Stomach (tissue), 19 donors: ENCODE measurements at places on chromosomes 2 and 18. TPM values are rescaled to one million over a fixed set of nuclear protein-coding genes. Genes with fewer than 3 reads are reported as not detected.

DNA sequence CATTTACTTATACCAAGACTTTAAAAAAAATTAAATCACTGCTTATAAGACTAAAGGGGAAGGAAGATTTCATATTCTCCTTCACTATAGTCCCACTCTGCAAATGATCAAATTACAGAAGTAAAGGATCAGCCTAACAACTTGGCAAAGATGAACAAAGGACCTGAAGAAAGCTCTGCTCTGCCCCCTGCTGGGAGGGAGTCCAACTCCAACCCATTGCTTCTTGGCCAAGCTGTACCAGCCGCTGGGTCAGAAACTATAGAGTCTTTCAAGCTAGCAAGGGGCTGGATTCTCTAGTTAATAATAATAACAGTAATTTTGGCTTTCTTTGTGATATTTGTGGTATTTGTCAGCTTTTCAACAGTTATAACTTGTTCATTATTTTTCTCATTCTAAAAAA lies 927.0 kb upstream of the CRIM1 start:
- no peaks in the 10 kb centered on the region for H3K4me1 ChIP-seq
- no peaks in the 10 kb centered on the region for H3K36me3 ChIP-seq
- no peak overlapping the region for H3K27ac ChIP-seq
- no peaks in the 10 kb centered on the region for H3K27me3 ChIP-seq
- DNase-seq = peak; percentile 58
- no peak overlapping the region for H3K4me3 ChIP-seq

DNA sequence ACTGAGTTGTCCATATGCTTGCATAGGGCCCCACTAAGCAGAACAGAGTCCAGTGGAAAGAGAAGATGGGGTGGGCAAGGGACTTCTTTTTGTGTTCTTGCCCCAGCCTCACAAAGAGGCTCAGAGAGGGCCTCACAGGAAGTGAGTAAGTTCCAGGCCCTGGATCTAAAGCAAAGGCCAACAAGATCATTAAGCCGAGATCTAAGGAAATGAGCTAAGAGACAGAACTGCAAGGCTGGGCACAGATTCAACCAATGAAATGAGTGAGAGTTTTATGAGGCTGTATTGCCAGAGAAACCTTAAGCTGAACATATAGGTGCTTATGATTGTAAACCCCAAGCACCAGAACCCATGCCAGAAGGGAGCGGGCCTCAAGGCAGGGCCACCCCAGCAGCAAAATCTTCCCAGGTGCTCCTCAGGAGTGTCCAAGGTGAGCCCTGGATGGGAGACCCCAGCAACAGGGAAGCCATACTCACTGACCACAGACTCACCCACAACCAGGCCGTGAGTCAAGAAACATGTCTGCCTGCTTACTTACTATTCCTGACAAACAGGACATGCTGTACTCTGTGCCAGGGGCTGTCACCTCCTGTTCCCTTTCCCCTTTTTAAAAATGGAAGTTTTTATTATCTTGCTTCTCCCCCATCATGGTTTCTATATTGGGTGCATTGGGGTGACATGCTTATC lies 40.2 kb downstream of the SLC14A1 start:
- H3K4me3 ChIP-seq = no peak overlapping the region
- no peaks in the 10 kb centered on the region for H3K36me3 ChIP-seq
- H3K27ac ChIP-seq = no peak overlapping the region
- H3K27me3 ChIP-seq = no peaks in the 10 kb centered on the region
- DNase-seq = no peak

DNA sequence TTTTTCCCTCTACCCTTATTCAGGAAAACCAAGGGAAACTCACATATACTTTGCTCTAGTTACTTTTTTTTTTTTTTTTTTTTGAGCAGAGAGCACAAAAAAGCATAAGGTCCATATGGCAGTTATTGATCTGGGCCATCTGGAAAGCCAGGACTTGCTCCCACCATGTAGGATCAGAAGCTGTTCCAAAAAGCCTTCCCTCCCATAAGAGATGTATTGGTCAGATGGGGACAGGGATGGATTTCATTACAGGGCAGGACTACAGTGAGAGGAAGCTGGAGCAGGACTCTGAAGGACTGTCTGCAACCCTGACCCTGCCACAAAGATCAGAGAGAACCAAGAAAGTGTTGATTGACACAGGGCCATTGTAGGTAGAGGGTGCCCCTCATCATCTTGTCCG lies 57.3 kb downstream of the NRP2 start:
- no peak overlapping the region for H3K4me3 ChIP-seq
- peaks cover 23% of the 10 kb centered on the region for H3K36me3 ChIP-seq
- H3K4me1 ChIP-seq = no peaks in the 10 kb centered on the region

- no peaks in the 10 kb centered on the region for H3K36me3 ChIP-seq
- H3K27me3 ChIP-seq = peaks cover 41% of the 10 kb centered on the region
- H3K27ac ChIP-seq = no peak overlapping the region
- DNase-seq = no peak
Observed at GRCh38 chr2:888211-888801, 62.3 kb upstream of the SNTG2 start.

GRCh38 chr2:37869771-37870170 lies 55.3 kb upstream of the RMDN2 start:
- no peak overlapping the region for H3K4me3 ChIP-seq
- H3K4me1 ChIP-seq = peaks cover 45% of the 10 kb centered on the region
- no peaks in the 10 kb centered on the region for H3K36me3 ChIP-seq
- H3K27me3 ChIP-seq = no peaks in the 10 kb centered on the region
- peak overlapping the region; percentile 56 for H3K27ac ChIP-seq

DNA sequence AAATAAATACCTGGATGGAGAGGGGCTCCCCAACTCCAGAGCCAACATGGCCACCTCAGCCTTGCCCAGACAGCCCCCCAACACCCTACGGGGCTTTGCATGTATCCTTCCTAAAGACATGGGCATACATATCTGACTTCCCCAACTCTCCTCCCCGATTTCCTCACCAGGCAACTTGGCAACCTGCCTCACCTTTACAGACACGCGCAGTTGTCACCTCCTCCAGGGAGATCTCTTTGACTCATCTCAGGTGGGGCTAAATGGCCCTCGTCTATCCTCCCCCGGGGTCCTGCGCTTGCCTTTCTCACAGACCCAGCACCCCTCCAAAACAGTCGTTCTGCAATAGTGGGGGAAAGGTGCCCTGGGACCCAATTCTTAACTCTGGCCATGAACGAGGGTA lies 10.6 kb upstream of the BIN1 start:
- no peaks in the 10 kb centered on the region for H3K4me1 ChIP-seq
- no peak for DNase-seq
- no peaks in the 10 kb centered on the region for H3K27me3 ChIP-seq
- H3K4me3 ChIP-seq = no peak overlapping the region

DNA sequence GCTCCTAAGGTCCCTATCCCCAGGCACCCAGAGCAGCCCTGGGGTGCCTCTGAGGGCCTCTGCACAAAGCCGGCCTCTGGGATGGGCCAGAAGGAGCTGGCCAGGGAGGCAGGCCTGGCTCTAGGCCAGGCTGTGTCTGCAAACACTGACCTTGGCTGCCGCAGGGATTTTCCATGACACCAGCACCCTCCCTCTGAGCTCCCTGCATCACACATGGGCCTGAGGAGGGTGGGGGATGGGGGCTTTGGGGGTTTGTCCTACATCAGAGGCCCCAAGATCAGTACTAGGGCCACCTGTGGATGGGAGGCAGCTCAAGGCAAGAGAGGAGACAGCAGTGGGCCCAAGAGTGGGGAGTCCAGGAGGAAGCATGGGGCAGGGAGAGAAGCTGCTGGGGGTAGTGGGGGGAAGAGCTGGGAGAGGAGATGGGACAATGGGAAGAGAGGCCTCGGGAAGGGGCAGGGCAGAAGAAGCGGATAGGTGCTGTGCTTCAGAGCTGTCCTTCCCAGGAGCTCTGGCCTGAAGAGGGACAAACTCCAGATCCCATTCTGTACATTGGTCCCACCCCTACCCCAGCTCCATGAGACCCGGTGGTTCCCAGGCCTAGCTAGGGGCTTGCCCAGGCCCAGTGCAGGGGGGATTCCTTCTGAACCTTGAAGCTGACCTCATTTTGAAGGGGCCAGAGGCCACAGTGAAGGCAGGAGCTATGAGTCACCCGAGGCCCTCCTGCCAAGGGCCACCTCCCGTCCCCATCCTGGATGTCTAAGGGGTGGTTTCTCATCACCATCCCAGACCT lies 28.0 kb downstream of the KCNK3 start:
- H3K4me1 ChIP-seq = peaks cover 62% of the 10 kb centered on the region
- H3K4me3 ChIP-seq = no peak overlapping the region
- DNase-seq = peak; percentile 88
- H3K27ac ChIP-seq = peak overlapping the region; percentile 65

DNA sequence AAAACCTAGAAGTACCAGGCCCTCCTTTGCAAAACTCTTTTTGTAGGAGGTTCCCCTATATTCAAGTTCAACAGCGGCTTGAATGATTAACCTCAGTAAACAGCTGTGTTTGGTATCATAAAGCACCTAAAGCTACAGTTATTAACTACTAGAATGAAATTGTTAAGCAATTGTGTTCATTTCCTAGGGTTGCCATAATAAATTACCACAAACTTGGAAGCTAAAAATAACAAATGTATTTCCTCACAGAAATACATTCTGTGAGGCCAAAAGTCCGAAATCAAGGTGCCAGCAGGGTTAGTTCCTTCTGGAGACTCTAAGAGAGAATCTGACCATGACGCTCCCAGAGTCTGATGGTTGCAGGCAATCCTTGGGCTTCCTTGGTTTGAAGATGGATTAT lies 202.1 kb upstream of the ACVR2A start:
- no peaks in the 10 kb centered on the region for H3K27me3 ChIP-seq
- no peaks in the 10 kb centered on the region for H3K36me3 ChIP-seq
- H3K4me1 ChIP-seq = no peaks in the 10 kb centered on the region
- DNase-seq = no peak
- no peak overlapping the region for H3K4me3 ChIP-seq

DNA sequence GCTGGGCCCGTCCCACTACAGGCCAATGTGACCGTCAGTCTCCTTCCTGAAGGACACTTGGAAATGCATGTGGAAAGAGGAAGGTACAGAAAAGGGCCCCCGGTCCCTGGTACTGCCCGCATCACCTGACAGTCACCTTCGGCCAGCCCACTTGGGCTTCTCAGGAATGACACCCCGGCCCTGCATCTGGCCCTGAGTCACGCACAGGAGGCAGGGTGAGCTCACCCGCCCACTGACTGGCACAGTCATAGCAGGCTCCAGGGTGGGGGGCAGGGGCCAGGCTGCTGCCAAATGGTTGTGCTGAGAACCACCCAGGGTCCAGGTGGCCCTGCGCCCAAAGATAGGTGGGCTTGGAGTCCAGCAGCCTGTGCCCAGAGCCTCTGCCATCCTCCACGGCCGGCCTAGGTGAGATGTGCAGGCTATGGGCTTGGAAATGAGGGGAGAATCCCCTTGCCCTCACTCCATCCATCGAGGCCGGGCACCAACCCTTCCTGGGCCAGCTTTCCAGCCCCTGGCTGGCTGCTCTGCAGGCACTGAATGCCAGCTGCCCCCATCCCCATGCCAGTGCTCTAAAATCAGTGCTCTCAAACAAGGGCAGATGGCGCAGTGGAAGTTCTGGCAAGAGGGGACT lies 14.1 kb downstream of the EMX1 start:
- H3K27me3 ChIP-seq = peaks cover 12% of the 10 kb centered on the region
- no peak overlapping the region for H3K27ac ChIP-seq
- H3K4me3 ChIP-seq = no peak overlapping the region

GRCh38 chr2:218863021-218863520 lies 3.5 kb downstream of the WNT6 start:
- no peak for DNase-seq
- peaks cover 24% of the 10 kb centered on the region for H3K4me1 ChIP-seq
- H3K36me3 ChIP-seq = no peaks in the 10 kb centered on the region
- H3K4me3 ChIP-seq = no peak overlapping the region
- H3K27me3 ChIP-seq = peaks cover 66% of the 10 kb centered on the region

DNA sequence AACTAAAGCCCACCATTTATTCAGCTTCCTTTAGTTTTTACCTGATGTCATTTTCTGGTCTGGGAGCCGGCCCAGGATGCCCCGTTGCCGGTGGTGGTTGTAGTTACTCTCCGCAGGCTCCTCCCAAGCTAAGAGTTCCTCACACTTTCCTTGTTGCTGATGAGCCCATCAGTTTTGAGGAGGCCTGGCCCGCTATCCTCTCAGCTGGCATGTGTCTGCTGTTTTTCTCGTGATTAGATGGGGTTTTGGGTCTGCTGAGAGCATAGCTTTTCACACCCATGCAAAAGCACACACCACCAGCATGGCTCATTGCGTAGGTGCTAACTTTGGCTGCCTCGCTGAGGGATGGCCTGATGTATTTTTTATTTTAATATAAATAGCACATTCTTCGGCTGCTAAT lies 72.1 kb downstream of the PSMG2 start:
- no peak for DNase-seq
- H3K27me3 ChIP-seq = no peaks in the 10 kb centered on the region
- H3K36me3 ChIP-seq = no peaks in the 10 kb centered on the region
- no peak overlapping the region for H3K4me3 ChIP-seq

DNA sequence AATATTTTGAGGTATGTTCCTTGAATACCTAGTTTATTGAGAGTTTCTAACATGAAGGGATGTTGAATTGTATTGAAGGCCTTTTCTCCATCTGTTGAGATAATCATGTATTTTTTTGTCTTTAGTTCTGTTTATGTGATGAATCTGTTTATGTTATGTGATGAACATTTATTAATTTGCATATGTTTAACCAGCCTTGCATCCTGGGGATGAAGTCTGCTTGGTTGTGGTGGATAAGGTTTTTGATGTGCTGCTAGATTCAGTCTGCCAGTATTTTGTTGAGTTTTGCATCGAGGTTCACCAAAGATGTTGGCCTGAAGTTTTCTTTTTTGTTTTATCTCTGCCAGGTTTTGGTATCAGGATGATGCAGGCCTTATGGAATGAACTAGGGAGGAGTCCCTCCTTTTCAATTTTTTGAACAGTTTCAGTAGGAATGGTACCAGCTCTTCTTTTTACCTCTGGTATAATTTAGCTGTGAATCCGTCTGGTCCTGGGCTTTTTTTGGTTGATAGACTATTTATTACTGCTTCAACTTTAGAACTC lies 71.9 kb downstream of the EPC2 start:
- peaks cover 30% of the 10 kb centered on the region for H3K4me1 ChIP-seq
- H3K27me3 ChIP-seq = no peaks in the 10 kb centered on the region
- no peak overlapping the region for H3K4me3 ChIP-seq
- no peaks in the 10 kb centered on the region for H3K36me3 ChIP-seq
- no peak for DNase-seq
- no peak overlapping the region for H3K27ac ChIP-seq

DNA sequence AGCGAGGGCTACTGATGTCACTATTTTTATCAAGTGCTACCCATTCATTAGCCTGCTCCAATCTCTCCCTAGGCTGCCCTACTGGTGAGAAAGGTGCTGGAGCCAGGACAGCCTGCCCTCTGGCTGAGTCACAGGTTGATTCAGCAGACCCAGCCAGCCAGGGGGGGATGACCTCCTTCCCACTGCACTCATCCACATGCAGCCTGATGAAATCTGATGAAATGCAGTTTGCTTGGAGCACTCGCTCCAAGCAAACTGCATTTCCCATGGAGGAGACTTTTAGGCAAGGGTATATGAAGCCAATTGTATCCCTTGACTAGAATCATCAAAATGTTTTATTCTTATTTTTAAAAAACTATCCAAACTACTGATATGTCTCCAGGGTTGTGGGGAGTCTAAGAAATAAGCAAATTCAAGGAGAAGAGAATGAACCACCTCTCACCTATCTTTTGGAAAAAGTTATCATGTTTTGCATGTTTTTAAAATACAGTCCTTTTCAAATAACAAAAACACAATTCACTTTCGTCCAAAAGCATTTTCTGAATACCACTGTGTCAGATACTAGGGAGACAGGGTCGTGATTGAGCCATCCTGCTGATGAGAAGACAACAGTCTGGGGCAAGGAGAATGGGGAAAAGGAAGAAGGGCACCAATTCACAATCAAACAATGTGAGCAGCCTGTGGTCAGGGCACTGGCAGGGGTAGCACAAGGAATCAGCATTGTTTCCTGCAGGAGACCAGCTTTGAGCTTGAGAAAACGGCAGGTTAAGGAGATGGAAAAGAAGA lies 128.3 kb downstream of the AFF3 start:
- DNase-seq = peak; percentile 41
- H3K27ac ChIP-seq = no peak overlapping the region
- no peaks in the 10 kb centered on the region for H3K27me3 ChIP-seq
- H3K4me3 ChIP-seq = no peak overlapping the region

IL36B gene
- not detected for polyA plus RNA-seq

ZNF532 gene
- polyA plus RNA-seq = 9.5 TPM

KCTD1 gene
- polyA plus RNA-seq = 7.8 TPM
